Putamen (tissue), 1 donor: ENCODE measurements at places on chromosomes 7 and 10.

DNA sequence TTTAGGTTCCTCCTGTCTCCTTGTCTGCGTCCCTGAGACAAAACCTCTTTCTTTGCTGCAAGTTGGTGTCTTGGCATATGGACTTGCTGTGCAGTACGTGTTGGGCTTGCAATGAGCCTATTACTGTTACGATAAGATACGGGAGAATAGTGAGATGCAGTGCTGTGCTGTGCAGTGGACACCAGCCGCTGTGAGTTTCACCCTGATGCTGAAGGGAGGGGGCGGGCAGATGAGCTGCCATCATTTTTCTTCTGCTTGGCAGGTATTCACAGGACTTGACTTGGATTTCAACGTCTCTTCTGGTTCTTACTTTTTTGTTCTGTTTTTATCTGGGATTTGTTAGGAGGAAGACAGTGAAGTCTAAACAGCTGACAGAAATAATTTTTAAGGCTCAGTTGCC, 257.1 kb upstream of the PITRM1 start:
- no peak for DNase-seq

DNA sequence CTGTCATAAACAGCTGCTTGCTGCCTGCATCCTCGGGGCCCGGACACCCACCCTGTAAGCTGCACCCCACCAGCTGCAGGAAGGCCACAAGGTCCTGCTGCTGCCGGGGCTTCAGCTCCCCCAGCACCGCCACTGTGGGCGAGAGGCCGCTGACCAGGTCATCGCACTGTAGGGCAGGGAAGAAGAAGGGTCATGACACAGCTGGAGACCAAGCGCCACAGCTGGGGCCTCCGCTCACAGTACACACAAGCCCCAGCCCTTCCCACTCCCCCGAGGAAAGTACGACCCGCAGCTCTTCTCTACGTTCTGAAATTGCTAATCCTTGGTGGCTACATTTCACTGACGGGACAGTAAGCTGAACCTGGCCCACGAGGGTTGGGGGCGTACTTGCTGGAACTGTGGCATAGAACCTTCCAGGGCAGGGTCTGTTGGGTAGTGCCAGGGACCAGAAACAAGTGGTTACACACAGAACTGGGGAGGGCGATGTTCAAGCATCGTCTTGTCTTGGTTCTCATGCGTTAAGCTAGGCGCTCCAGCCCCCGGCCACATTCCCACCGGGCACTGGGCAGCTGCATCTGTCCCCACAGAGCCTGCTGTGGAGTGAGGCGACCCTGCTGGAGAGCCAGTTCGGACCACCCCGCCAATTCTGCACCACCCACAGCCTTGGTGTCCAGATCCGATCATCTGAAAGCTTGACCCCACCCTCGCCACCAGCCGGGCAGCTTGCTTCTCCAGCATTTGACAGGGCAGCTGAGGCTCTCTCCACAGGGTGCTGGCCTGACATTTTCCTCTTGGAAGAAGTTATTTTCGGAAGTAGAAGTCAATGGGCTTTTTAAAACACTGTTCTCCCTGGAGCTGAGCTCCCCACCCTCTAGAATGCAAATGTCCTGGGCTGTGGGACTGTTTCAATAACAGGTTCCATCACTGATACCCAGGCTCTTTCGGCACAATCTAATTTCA, 50.8 kb downstream of the GSDME start:
- no peak for DNase-seq

GRCh38 chr7:78379148-78379547, 580.6 kb downstream of the PHTF2 start:
- DNase-seq, result no peak

DNA sequence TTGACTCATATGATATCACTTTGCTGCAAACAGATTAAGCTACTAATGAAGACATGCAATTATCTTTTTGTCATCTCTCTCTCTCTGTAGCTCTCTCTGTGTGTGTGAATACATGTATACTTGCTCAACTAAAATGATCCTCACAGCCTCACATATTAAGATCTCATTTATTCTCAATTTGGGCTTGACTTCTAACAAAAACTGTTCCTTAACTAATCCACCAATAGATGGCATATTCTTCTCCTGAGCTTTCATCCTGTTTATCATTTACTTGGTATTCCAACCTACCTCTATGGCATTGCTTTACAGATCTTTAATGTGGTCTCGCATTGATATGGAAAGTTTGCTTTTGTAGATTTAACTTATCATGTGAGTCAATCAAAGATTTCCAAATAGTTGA, 540.4 kb downstream of the CNTNAP2 start:
- DNase-seq, result no peak

GRCh38 chr10:80684259-80684658, 146.6 kb downstream of the SH2D4B start:
- peak; percentile 45 for DNase-seq

DNA sequence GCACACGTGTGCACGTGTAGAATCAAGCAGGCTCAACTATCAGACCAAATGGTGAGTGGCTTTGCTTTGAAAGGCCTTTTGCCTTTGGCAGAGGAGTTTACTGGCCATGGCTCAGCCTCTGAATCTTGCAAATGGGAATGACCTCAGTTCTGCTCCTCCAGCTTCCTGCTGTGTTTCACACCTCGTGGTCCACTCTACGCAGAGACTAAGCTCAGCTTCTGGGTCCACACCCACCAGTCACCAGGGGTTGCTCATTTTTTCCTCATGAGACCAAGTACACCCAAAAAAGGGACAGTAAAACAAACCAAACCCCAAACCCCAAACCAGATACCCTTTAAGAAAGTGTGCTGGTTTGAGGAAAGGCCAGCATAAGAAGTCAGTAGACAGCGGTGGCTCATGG, 236.4 kb downstream of the DNAJB6 start:
- DNase-seq, result no peak

GRCh38 chr7:73851410-73852338, 9.3 kb upstream of the TMEM270 start:
- no peak for DNase-seq
